Urinary bladder (tissue), 4 donors: ENCODE measurements at places on chromosomes 3 and 15. TPM values are rescaled to one million over a fixed set of nuclear protein-coding genes. Genes with fewer than 3 reads are reported as not detected.

The GHSR gene
- polyA plus RNA-seq, result not detected

- no peak for DNase-seq
These were observed 24.3 kb upstream of the SV2B start for GRCh38 chr15:91075739-91076138.

DNA sequence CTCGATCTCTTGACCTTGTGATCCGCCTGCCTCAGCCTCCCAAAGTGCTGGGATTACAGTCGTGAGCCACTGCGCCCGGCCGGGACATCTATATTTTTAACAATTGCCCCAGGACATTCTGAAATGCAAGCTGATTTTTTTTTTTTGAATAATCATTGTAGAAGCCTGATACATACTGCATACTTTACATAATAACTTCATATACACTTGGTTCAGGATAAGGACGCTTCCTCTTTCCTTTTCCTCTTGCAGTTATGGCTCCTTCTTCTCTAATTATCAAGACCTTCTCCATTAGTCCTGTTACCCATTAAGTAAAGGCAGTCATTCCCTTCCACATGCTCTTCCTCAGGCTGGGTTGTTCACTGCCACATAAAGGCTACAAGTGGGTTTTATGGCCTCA is 58.3 kb downstream of the SLCO3A1 start:
- DNase-seq, result no peak

The CAV3 gene
- 0.19 TPM for polyA plus RNA-seq

DNA sequence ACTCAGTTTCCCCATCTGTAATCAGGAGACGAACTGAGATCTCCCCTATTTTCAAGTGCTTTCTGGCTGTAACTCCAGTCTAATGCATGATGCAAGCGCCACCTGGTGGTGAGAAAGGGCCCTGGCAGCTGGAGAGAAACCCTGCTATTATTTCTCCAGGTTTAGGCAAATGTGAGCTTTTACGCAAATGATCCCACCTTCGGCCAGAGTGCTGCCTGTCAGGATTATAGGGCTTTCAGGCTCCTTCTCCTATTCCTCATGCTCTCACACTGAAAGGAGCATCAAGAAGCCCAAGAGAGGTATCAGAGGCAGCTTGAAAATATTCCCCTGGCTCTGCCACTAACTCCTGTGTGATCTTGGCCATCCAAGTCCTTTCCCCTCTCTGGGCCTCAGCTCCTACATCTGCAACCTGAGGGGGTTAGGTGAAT is 93.9 kb upstream of the RASGRF1 start:
- DNase-seq, result peak; percentile 31

The ETV5 gene
- polyA plus RNA-seq, result 2.6 TPM

DNA sequence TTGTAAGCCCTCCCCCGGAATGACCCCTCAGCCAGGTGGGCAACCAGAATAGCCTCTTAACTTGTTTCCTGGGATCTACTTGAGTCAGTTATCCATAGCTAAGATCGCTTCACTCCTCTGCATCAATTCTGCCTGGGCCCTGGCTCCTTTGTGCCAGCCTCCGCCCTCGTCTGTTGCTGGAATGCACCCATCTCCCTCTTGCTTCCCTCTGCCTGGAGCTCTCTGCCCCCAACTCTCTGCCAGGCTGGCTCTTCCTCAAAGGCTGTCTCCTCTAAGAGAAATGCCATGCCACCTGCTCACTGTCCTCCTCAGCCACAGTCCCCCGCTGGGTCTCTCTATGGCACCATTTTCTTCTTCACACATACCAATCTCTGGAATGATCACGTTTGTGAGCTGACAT is 240.8 kb downstream of the ADAMTS17 start:
- DNase-seq, result no peak

- no peak for DNase-seq
These were observed 7.8 kb upstream of the NUP210 start for GRCh38 chr3:13427662-13428603.

- no peak for DNase-seq
These were observed 36.9 kb downstream of the SH3BP5 start for GRCh38 chr3:15295506-15295905.

DNA sequence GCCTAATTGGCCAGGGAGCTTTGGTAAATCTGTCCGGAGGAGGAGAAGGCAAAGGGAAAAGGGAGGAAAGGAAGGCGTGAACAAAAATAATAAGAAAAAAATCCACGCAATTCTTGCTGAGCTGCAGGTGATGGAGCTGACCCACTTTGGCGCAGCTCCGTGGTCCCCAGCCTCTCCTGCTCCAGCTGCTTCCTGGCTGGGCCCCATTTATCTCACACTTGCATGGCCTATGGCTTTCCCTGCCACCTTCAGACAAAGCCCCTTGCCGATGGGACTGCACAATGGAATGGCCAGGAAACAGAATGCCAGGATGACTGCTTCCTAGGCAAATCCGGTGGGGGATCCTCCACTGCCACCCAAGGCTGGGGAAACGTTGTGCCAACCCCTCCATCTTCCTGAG is 6.9 kb downstream of the INSYN1 start:
- DNase-seq, result no peak

- no peak for DNase-seq
These were observed 156.6 kb upstream of the NUDT16 start for GRCh38 chr3:131224886-131225550.

The CLDN1 gene
- polyA plus RNA-seq, result 15.8 TPM

GRCh38 chr3:42224658-42225421 is 41.1 kb downstream of the CCK start:
- DNase-seq, result no peak

- DNase-seq, result no peak
These were observed 55.1 kb downstream of the MBNL1 start for GRCh38 chr3:152323834-152324233.

DNA sequence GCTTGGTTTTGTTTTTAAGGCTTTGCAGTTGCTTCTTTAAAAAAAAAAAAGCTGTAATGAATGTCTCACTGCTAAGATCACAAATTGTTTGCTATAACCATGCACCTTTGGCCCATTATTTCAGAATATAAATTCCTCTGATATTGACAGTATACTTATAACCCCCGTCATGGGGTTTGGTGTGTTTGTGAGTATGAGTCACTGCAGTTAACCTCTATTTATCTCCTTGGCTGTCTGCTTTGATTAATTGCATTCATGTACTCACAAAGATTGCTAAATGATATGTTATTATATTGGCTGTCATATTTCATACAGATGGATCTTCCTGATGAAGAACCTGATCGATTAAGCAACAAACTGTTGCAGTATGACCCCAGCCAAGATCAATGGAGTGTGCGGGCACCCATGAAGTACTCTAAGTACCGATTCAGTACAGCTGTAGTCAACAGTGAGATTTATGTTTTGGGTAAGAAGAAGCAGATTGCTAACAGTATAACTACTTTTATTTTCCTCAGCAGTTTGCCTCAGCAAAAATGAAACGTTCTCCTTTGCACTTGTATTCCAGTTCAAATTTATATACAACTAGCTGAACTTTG is 14.9 kb downstream of the KBTBD12 start:
- DNase-seq, result no peak

DNA sequence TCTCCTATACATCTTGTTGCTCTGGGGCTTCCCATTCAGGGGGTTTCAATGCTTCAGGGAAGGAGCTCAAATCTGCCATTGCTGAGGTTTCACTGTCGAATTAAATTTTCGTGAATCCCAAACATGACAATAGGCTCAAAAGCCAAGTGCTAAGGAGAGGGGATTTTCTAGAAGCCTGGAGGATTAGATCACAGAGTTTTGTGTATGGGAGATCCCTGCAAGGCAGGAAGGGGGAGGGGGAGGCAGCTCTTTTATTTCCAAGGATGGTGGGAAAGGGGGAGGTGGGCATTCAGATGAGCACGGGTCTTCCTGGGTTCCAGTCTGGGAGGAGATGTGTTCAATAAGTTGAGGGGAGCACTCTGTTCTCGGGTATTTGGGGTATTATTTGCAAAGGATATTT is 69.9 kb upstream of the DLG1 start:
- no peak for DNase-seq

The CCR8 gene
- polyA plus RNA-seq, result not detected

The ZBTB20 gene
- polyA plus RNA-seq, result 1.5 TPM

The HEG1 gene
- polyA plus RNA-seq, result 32.9 TPM

GRCh38 chr3:6739288-6739687 is 121.6 kb upstream of the GRM7 start:
- DNase-seq, result no peak

GRCh38 chr3:159950156-159950898 is 38.3 kb upstream of the IL12A start:
- no peak for DNase-seq

- no peak for DNase-seq
These were observed 33.1 kb downstream of the DZIP1L start for GRCh38 chr3:138082085-138082991.

The TF gene
- polyA plus RNA-seq, result 6.1 TPM

GRCh38 chr3:58609990-58610389 is 32.8 kb upstream of the FAM107A start:
- DNase-seq, result no peak

- DNase-seq, result no peak
These were observed 4.1 kb upstream of the THSD4 start for GRCh38 chr15:71111181-71111565.

- no peak for DNase-seq
These were observed 127.1 kb downstream of the SV2B start for GRCh38 chr15:91227117-91227516.

The FOXB1 gene
- polyA plus RNA-seq, result 0.03 TPM

The SLC28A2 gene
- polyA plus RNA-seq, result not detected

The KY gene
- 1.5 TPM for polyA plus RNA-seq

GRCh38 chr3:54988302-54988837 is 60.5 kb upstream of the LRTM1 start:
- no peak for DNase-seq

- no peak for DNase-seq
These were observed 39.5 kb upstream of the GOLGA6B start for GRCh38 chr15:72614810-72615532.

The GLDN gene
- 1.5 TPM for polyA plus RNA-seq

The TNFSF10 gene
- polyA plus RNA-seq, result 29.4 TPM

DNA sequence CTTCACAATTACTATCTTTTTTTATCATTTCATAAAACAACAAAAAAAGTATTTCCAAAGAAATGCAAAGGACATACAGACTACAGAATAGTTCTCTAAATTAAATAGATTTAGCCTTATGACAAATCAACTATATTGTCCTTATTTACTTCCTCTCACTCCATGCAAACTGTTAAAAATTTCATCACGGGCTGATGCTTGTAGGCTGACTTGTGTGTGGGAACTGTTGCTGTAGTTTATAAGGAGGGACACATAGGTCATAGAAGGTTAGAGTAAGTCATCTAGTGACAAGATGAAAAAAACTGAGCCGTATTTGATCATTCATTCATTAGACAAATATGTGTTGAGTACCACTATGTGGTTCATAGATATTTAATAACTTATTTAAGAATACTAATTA is 232.5 kb upstream of the TBL1XR1 start:
- no peak for DNase-seq

DNA sequence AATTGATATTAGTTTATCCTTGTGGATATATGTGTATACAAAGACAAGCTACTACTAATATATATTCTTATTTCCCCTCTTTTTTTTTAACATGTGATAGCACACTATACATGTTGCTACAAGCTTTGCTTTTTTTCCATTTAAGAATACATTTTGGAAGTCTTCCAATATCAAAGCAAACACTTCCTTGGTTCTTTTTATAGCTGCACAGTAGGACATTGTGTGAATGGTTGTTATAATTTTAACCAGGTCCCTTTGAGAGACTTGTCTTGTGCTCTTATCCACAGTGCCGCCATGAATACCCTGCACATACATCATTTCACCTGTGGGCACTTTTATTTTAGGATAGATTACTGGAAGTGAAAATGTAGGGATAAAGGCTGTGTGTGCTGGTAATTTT is 88.7 kb downstream of the CACNA2D3 start:
- no peak for DNase-seq

The CFAP161 gene
- polyA plus RNA-seq, result not detected

DNA sequence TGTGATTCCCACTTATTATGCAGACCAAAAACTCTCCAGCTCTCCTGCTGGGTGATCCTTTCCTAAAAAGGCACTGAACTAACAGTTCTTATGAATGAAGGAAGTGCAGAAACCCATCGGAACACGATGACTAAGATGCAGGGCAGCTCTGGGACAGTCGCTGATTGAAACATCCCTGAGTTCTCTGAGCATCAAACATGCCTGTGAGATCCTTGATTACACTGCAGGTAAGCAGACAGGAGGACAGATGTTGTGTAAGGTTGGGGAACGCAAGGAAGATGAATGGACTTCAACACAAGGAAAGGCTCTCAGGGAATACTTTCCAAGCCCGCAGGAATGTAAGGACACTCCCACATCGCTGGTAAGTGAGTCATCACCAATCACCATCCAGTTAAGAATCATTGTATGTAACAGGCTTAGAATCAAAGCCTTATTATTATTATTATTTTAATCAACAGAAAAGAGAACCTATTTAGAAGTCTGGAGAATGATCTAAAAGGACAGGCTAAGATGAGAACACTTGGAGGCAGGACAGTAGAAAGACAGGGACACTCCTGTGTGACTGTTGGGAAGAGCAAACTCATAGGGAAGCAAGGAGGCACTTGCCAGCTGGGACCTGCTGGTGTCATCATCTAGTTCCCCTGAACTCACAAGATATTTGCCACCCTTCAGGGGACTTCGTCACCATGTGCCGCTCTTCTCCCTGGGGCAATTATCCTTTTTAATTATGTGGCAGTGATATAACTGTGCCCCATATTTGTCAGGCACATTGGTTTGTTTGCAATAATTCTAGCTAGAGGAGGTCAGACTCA is 26.0 kb downstream of the TMEM158 start:
- DNase-seq, result no peak

The SOX14 gene
- polyA plus RNA-seq, result not detected

DNA sequence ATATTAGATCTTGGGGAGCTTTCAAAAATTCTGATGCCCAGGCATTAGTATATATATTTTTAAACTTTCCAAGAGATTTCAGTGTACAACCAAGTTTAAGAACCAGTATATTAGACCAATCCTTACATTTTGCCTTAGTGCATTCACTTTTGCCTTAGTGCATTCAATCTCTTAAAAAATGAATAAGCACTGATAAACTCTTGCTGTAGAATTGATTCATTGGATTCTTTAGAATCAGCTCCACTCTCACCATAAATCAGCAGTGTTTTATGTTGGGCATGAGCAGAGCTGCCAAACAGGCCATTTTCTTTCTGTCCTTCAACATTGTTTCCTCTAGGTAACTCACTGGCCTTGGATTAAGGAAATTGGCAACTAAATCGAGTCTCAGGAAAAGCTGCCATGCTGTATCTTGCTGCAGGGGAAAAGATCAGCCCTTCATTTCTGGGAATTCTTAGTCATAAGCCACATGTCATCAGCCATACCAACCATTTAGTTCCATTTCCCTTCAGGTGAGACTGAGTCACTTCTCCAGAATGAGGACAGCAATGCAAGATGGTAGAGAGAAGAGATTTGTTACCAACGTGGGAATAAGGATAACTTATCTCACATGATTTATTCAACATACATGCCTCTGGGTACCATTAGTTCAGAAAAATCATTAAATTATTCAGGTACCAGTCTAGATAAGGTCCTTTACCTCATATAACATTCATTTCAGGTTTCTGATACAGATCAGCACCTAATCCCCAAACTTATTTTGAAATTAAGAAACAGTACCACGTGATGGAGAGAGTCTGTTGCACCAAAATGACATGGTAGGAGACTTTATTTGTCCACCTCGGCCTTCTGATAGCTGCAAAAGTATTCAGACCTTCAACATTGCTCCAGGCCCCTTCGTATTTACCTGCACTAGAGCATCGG is 192.5 kb downstream of the P3H2 start:
- DNase-seq, result no peak
